ENCODE measurements at places on chromosomes 6 and 20.
A peak's percentile ranks its signal among the peaks of the same experiment; 100 is the strongest.

- DNase-seq, result peak; percentile 83
Observed at GRCh38 chr6:142926494-142927270, 18.3 kb downstream of the HIVEP2 start.

- no peak for DNase-seq
Observed at GRCh38 chr6:3450888-3451287, 6.0 kb downstream of the SLC22A23 start.

DNA sequence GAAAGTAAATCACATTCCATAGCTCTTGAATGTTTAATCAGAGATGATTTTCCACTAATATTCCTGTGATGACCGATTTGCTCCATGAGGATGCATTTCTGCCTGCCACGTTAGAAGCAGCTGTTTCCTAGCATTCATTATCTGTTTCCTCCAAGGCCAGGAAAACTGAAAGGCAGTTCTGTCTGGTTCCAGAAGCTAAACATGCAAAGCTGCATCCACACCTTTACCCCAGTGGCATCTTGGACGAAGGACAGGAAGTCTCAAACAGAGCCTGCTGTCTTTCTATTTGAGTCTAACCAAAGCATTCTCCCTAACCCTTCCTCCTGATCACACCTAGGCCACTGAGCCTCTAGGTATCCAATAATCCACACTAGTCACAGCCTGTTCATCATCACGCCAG lies 27.6 kb downstream of the CNKSR3 start:
- DNase-seq, result no peak

DNA sequence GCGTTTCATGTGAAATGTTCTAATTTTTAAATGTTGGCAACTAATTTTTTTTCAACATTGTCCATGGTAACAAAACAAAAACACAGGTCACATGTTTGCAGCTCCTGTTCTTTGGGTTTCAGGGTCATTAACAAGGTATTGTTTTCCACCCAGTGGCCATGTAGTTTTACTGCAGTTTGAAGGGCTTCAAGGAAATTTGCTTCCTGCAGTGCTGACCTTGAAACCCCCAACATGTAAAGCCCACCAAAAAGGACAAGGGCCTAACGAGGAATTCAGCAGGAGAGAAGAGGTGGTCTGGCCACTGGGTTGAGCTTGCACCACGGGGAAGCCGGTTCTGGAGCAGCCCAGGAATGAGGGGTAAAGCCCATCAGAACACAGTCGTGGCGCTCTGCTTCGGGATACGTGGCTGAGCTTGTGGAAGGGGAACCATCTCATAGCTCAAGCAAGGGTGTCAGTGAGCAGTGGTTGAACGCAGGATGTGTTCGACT lies 13.9 kb upstream of the KLHL31 start:
- DNase-seq, result peak; percentile 48

GRCh38 chr20:48856130-48856529 lies 28.3 kb upstream of the PREX1 start:
- no peak for DNase-seq

DNA sequence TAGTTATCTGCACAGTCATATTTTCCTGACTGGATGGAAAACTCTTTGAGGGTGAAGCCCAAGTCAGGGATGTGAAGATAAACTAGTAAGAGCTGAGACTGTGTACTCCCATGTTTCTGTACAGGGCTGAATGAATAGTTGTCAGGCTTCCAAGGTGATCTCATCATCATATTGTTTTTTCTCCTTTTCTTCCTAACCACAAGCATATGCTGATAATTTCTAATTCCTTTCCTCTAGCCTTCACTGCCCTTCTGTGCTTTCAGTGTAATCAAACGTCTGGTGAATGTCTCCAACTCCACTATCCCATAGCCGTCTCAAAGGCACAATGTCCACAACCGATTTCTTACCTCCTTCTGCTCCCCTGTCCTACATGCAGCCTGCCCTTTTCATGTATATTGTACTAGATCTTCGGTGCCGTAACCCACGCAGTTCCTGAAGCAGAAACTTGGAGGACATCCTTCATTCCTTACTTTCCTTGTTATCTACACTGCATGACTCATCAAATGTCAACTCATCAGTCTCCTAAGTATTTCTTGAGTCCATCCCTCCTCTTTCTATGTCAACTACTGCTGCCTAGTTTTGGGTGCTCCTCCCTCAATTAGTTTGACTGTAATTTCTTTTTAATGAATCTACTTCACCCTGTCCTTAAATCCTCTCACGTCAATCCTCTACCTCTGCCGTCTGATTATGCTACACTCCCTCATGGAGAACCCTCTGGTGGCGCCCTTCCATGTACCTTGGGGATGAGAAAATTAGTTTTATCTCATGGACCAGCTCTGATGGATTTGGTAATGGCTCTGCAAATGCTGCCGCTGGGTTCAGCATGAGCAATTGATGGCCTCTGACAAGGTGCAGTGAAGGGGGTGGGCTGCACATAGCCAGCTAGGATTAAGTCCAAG lies 21.9 kb downstream of the NCOA7 start:
- DNase-seq, result peak; percentile 90

- DNase-seq, result no peak
Observed at GRCh38 chr6:39898625-39899024, 35.6 kb downstream of the MOCS1 start.

DNA sequence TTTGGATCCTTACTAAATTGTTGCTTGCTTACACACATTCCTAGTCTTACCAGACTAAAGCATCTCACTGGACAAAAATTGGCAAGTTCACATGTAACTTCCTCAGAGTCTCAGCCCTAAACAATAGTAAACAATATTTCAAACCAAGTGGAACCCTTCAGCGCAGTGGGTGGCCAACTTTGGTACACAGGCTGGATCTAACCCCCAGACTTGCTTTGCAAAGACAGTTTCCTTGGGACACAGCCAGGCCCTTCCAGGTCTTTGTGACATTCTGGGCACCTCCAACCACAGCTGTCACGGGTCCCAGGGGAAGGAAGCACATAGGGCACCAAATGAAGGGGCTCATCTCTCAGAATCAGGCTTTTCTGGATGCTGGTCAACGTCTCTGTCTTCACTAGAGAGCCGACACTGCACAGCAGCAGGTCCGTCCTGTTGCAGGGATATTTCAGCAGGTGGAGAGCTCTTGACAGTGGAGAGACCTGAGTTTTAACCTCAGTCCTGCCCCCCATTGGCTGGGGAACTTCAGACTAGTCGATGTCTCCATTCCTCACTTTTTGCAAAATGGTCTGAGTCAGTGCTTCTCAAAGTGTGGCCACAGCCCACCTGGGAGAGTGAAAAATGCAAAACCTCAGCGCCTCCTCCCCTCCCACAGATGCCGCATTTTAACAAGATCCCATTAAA lies 91.4 kb downstream of the BFSP1 start:
- no peak for DNase-seq

DNA sequence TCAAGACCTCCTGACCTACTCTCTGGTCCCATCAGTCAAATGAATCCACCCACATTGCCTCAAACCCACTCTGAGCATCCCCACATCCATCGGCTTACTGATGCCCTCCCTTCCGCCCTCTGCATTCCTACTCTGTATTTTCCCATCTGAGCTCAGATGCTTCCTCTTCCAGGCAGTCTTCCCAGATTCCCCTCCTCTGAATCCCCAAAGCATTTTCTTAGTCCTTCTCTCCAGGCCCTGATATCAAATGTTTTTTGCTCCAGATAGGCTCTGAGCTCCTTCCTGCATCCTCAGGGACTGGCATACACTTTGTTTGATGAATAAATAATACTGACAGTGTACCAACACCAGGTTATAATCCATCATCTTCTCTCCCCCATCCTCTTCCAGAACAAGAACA lies 3.9 kb downstream of the PLTP start:
- no peak for DNase-seq

- DNase-seq, result peak; percentile 69
Observed at GRCh38 chr20:50915424-50915823, 15.8 kb downstream of the ADNP start.

GRCh38 chr6:24283043-24283985 lies 74.5 kb downstream of the DCDC2 start:
- DNase-seq, result peak; percentile 88

DNA sequence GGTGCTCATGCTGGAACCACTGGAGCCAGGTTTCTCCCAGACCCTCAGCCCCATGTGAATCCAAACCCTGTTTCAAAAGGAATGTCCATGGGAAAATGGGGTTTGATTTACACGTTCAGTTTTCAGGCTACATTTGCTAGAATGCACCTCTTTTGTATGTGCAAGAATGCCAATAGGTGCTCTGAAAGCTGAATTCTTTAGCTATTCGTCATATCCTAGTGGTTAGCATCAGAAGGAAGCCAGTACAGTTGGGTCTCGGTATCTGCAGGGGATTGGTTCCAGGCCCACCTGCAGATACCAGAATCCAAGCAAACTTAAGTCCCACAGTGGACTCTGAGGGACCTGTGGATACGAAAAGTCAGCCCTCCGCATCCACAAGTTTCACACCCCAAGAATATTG lies 93.4 kb downstream of the UST start:
- DNase-seq, result no peak

GRCh38 chr6:107173779-107174178 lies 58.5 kb upstream of the BEND3 start:
- DNase-seq, result peak; percentile 13

DNA sequence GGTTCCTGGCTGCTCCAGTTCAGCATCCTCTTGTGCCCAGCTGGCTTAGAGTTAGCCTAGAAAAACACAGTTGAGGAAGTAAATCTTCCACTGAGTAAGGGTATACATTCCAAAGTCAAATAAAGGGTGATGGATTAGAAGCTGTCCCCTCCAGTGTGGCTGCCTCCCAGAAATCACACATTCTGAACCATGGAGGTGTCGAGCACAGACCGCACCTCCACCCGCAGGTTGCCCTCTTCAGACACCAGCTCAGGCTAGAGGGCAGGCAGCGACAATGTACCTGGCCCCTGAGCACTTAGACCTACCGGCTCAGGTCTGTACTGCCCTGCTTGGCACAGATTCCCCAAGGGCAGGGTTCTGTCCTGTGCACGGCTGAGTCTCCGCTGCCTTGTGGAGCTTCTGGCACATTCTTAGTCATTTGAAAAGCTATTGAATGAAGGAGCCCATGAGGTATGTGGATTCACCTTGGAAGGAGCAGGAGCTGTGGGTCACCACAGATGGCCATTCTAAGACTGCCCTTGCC lies 118.1 kb downstream of the FAM120B start:
- DNase-seq, result no peak

DNA sequence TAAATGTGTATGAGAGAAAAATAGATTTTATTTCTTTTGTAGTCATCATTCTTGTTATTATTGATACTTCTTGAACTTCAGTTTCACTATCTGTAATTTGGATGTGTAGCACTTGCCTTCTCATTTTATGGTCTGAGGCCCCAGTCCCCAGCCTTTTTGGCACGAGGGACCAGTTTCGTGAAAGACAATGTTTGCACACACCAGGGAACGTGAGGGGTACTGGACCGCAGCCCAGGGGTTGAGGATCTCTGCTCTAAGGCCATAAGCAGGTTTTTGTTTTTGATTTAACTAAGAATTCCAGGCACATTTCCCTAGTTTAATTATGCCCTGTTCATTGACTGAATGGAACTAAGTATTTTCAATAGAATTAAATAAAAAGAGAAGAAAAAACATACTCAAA lies 261.5 kb downstream of the BMP2 start:
- DNase-seq, result no peak

DNA sequence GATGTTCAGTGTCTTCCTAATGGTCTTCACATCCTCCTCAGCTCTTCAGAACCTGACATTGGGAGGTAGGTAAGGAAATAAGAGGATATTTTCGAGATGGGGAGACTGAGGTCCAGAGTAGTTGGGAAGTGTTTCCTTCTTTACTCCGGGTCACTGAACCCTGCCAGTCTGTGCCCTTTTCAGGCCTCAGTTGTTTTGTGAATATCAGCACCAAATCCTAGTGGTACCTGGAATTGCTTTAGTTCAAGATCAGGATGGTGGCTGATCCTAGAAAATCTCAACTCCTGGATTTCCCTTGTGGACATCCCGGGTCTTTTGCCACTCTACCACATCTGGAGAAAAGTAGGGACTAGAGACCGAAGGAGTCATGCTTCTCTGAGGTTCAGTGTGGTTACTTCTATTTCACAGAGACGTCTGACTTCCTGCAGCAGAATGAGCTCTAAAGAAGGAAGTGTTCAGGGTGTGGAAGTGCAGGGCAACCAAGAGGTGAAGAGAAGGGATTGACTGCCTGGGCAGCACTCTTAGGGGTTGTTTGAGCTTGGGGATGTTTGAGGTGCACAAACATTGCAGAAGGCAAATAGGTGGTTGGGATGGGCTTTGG lies 995 bp downstream of the STK4 start:
- no peak for DNase-seq
